RWPE1 (cell line): ENCODE measurements at places on chromosomes 7 and 10.

- DNase-seq = no peak
Measured at GRCh38 chr10:128511284-128511683, 385.1 kb upstream of the MKI67 start.

DNA sequence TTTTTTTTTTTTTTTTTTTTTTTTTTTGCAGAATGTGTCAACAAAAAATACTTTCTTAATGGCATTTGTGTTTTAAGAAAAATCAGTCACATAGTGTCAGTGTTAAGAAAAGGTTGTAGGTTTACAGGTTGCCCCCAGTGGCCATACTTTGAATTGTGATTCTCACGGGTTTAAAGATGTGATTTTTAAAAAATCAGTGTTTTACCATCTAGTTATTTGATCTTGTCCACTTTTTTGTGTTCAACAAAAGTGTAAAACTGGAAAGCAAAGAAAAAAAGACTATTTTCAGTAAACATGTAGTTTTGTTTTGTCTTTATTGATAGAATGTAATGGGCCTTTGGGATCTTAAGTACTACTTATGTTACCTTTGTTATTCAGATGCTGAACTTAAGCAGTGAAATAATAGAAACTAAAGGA is 25.7 kb downstream of the SUV39H2 start:
- peak; percentile 24 for DNase-seq

DNA sequence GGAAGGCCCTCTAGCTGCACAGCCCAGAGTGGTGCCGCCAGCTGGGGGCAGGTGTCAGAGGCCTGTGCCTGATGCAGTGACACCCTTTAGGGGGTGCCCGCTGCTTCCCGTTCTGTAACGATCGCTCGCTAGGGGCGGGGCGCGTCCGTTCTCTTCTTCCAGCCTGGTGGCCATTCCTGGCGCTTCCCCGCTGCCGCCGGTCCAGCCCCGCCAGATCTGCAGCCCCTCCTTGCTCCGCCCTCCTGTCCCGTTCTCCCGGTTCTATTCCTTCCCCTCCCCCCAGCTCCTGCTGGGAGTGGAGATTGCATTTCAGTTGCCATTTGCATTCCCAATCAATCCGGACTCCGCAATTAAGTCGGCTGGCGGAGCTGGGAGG is 39.2 kb downstream of the AGAP3 start:
- DNase-seq = no peak

DNA sequence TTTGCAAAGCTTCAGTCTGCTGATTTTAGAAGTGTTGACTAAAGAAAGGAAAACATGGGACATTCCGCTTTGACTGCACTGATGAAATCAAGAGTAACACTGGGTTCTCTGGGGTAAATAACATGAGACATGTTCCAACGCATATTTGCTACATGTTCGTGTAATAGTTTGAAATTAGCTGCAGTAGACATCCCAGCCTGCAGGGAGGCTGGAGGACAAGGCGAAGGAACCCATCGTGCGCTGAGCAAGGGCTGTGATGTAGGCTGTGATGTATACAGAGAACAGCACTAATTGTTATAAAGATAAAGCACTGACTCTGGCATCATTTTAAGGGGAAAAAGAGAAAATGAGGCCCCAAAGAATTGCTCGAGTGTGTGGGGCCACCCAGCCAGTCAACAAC is 40.3 kb downstream of the SFMBT2 start:
- no peak for DNase-seq

- DNase-seq = no peak
Measured at GRCh38 chr7:27409776-27410175, 167.2 kb downstream of the EVX1 start.

- no peak for DNase-seq
Measured at GRCh38 chr7:101536232-101536631, 92.9 kb downstream of the MYL10 start.

DNA sequence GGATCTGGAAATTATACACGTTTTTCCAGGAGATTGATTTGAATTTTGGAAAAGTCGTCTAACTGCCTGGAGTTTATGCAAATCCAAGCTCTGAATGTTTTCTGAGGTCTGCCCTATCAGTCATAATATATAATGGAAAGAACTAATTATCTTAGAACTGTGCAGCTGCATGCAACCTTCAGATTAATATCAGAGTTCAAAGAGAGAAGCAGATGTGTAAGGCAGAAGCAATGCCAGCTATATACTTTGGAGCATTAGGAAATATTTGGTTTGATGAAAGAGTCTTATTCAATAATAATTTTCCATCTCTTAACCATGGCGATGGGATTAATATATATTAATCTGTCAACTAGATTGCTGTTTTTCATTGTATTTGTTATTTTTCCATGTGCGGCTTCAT is 500.9 kb downstream of the NEBL start:
- DNase-seq = no peak

- DNase-seq = peak; percentile 71
Measured at GRCh38 chr10:3720228-3721019, 64.6 kb downstream of the KLF6 start.

DNA sequence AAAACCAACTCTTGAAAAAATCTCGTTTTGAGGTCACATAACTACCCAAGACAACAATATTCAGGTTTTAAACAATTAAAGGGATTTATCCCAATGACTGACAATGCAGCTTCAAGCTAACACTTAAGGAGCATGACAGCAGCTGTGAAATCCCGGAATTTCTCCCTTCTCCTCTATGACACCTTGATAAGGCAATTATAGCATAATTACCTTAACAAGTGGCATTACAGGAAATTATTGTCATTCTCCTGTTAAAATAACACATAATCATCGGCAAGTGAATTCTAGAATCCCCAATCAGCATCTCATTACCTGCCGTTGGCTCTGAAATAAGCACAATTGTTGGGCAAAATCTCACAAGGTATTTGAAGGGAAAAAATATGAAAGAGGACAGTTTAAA is 417.0 kb upstream of the PFKP start:
- no peak for DNase-seq

DNA sequence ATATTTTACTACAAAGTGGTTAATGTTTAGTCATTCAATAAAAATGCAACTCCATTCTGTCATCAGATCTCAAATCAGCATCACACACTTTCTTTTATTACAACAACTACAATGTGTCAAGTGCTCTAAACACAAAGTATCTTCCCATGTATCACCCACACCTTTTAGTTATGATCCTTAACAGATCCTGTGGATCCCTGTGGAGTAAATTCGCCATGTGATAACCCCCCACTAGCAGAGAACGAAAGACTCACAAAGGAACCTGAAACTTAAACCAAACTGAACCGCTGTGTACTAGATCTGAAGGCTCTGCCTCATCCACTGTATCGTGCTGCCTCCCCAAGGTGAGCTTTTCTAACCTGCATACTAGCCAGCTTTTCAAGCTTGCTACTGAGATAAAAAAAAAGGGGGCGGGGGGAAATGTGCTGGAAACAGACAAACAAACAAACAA is 1.7 kb downstream of the DPY19L1 start:
- peak; percentile 39 for DNase-seq

DNA sequence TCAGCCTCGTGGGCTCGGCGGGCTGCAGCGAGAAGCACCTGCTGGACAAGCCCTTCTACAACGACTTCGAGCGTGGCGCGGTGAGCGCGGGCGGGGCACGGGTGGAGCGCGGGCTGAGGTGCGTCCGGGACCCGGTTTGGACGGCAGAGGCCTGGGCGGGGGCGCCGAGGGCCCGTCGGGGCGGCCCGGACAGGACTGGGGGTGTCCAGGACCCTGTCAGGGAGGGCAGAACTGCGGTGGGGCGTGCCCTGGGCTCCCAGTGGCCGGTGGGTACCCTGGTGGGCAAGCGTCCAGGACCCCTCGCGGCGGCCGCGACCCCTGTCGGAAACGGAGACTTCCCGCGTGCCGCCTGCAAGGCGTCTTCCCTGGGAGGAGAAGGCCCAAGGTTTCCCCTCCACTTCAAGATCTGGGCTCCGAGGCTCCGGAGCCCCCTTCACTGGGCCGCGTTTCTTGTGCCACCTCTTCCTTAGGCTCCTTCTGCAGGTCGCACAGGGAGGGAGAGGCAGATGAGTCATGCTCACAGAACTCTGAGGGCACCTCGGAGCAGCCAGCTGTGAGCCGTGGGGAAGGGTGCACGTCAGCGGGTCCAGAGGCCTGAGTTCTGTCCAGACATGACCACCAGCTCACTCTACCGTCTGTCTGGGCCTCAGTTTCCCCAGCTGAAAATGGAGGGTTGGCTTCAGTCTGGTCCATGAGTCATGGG is 485 bp downstream of the ALOX5 start:
- DNase-seq = peak; percentile 26

DNA sequence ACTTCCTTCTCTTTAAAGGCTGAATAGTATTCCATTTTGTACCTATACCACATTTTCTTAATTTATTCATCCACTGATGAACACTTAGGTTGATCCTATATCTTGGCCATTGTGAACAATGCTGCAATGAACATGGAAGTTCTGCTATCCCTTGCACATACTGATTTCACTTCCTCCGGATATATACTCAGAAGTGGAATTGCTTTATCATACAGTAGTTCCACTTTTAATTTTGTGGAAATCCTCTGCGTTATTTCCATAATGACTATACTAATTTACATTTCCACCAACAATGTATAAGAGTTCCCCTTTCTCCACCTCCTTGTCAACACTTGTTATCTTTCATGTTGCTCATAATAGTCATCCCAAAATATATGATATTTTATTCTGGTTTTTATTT is 312.6 kb downstream of the PLXDC2 start:
- DNase-seq = no peak

- DNase-seq = peak; percentile 68
Measured at GRCh38 chr10:61902445-61903220, 1.1 kb downstream of the ARID5B start.

DNA sequence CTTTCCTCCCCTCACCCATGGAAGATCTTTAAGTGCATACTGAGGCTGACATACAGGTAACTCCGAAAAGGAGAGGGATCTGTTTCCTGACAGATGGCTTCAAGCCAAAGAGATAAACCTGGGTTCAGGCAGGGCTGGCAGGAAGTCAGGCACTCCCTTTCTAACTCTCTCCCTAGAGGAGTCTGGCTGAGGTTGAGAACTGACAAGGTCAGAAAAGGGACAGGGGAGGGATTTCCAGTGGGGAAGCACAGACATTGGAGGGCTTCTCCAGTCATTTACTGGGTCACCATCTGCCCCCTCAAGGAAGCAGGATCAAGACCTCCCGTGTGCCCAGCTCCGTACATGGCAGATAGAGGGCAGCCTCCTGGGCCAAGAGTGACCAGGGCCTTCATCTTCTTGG is 31.6 kb downstream of the TLX1 start:
- DNase-seq = no peak

GRCh38 chr7:18505870-18506460 is 10.4 kb downstream of the HDAC9 start:
- DNase-seq = no peak

DNA sequence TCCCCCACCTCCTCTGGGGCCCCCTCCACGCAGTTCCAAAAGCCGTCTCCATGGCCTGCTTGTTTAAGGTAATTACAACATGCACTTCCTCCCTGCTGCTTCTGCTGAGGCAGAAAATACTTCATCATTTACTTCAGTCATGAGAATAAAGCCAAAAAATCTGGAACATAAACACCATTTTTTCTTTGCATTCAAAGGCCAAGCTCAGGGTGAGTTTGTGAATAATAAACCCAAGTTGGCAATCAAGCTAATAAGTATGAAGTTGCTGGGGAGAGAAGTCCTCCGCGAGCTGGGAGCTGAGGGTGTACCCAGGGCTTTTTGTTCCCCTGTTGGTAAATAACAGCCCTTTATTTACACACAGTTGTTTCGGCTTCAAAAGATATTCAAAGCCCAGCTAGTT is 70.5 kb downstream of the FAM204A start:
- DNase-seq = no peak

GRCh38 chr10:73886661-73887293 is 12.4 kb upstream of the CAMK2G start:
- peak; percentile 18 for DNase-seq

- DNase-seq = no peak
Measured at GRCh38 chr7:107960272-107960671, 42.7 kb downstream of the LAMB1 start.

DNA sequence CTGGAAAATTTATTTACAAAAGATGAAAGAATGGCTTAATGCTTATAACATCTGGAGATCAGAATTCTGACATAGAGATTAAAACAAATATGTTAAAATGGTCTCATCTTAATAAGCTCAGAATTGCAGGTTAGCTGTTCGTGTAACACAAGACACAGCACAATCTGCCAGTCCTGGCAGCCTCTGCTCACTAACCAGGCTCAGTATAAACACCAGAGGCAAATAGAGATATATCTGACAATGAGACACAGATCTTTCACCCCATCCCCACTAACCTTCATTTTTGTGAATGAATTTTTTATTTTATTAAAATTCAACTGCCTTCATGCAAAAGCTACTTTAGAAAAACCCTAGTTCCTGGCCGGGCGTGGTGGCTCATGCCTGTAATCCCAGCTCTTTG is 51.8 kb downstream of the RELN start:
- DNase-seq = no peak

DNA sequence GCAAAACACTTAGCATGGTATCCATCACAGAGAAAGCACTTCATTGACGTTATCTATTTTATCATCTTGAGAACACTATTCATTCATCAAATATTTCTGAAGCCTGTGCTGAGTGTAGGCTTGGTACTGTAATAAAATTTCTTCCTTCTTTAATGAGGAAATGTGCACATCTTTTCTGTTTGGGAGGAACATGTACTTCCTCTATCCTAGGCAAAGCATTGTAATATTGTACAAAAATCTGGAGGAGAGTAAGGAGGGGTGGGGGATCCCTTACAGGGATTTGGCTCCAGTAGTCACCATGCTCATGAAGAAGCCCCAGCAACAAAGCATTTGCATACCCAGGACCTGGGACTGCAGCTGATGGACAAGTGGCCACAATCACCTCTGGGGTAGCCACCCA is 39.9 kb upstream of the SORCS3 start:
- no peak for DNase-seq

GRCh38 chr7:80681272-80681885 is 42.9 kb downstream of the CD36 start:
- DNase-seq = peak; percentile 36

DNA sequence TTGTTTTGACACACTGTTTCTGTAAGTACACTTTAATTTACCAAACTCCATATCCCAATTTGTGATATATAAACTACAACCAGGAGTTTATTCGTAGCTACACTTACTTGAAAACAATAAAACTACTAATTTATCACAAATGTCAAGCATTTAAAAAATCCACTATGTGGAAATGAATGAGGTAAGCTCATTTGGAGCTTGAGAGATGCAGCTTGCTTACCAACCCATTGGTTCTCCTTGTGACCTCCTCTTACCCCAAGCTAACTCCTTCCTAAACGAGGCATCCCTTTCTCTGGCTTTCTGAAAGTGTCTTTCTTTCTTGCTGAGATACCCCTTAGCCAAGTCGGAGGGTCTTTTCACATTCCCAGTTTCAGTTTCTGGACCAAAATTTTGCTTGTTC is 2.5 kb downstream of the OR6V1 start:
- no peak for DNase-seq

DNA sequence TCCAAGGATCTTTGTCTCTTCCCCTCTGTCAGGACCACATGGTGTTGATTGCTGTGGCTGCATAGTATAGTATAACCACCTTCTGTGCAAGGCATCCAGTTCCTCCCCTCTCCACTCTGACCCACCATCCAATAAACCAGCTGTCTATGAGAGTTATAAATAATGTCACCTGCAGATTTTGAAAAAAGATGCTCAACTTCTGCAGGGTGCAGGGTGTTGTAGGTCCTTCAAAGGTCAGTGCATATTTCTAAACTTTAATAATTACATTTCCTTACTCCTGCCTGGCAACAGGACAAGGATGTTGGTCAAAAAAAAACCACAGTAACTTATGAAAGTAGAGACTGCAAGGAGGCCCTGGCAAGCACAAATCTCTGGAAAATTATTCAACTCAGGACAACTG is 166.2 kb downstream of the PKD1L1 start:
- no peak for DNase-seq

GRCh38 chr10:121532292-121532864 is 65.9 kb downstream of the FGFR2 start:
- no peak for DNase-seq

- peak; percentile 15 for DNase-seq
Measured at GRCh38 chr10:61284222-61284890, 168.8 kb downstream of the TMEM26 start.
